NCI-H1105 (cell line): ENCODE measurements at places on chromosomes 4 and X.

DNA sequence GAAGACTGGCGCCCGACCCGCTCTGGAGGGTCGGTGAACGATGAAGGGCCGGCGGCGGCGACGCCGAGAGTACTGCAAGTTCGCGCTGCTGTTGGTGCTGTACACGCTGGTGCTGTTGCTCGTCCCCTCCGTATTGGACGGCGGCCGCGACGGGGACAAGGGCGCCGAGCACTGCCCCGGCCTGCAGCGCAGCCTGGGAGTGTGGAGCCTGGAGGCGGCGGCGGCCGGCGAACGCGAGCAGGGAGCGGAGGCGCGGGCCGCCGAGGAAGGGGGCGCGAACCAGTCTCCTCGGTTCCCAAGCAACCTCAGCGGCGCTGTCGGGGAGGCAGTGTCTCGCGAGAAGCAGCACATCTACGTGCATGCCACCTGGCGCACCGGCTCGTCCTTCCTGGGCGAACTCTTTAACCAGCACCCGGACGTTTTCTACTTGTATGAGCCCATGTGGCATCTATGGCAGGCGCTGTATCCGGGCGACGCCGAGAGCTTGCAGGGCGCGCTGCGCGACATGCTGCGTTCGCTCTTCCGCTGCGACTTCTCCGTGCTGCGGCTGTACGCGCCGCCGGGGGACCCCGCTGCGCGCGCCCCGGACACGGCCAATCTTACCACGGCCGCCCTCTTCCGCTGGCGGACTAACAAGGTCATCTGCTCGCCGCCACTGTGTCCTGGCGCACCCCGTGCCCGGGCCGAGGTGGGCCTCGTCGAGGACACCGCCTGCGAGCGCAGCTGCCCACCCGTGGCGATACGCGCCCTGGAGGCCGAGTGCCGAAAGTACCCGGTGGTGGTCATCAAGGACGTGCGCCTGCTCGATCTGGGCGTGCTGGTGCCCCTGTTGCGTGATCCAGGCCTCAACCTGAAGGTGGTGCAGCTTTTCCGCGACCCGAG is 568 bp downstream of the CHST7 start:
- peak; percentile 45 for DNase-seq

DNA sequence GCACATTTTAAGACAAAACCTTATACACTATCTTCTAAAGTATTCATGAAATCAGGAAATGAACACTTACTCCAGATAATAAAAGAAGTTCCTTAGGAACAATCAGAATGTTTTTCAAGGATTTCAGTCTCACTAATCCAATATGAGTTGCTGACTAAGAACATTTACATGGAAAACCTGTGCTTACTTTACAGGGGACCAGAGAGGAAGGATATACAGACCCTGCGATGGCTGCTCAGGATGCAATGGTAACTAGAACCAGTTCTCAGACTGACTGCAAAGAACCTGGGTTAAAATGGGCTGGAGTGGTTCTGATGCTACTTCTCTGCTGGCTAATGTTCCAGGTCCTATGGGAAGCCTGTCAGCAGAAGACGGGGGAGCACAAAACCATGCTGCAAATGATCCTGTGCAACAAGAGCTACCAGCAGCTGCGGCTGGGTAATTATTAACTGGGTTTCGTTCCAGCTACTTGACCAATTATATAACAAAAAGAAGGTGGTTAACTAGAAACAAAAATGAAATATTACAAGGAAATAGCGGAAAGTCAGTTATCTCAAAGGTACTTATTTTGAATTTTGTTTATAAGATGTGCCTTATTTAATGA is 85.3 kb downstream of the ANXA10 start:
- no peak for DNase-seq

DNA sequence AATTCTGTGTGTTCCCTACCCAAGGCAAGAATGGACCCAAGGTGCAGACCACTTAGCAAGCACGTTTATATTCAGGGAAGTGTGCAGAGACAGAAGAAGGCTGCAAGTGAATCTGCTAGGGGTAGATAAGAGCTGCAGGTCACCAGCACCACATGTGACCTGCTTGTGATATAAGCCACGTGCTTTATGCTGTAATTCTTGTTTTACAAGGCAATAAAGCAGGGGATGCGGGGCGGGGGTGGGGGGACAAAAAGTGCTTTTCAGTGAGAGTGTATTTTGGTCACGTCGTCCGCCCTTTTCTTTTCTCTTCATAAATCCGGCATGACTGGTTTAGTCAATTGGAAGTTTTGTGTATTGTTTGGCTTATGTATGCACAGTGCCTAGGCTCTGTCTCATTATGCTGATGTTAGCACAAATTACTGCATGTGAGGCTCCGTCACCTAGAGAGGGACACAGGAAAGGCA is 192.7 kb downstream of the RBMX2 start:
- DNase-seq = no peak

DNA sequence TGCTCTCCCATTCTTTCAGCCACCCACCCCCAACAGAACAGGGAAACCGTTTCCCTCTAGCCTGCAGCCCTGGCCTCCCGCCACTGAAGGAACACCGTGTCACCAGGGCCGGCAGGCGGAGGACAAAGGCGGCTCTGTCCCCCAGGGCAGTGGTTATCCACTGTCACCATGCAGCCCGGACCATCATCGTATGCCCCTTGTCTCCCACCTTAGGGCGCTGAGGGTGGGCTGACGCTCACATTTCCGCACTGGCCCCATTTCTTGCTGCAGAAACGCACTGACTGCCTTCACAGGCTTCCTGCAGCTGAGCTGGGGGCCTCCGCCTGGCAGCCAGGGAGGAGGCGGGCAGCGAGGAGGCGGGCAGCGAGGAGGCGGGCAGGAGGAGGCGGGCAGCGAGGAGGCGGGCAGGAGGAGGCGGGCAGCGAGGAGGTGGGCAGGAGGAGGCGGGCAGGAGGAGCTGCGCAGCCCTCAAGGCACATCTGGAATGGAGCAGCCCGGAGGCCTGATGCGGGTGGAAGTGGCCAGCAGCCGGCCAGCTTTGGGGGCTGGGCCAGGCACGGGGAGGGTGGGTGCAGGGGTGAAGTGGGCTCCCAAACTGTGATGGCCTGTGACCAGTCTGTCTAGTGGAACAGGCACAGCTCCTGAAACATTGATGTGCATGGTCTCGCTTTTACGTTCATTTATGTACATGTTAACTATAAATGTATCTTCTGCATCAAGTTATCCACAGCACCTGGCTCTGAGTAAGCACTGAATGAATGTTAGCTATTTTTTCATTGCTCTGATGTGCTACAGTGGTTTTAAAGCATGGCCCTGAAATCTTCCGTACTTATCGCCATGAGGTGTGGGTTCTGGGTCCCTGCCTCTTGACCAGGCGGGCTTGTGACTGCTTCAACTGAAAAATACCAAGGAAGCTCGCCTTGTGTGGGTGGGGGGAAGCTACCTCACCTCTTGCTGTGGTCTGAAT is 20.6 kb upstream of the KIAA0232 start:
- no peak for DNase-seq

DNA sequence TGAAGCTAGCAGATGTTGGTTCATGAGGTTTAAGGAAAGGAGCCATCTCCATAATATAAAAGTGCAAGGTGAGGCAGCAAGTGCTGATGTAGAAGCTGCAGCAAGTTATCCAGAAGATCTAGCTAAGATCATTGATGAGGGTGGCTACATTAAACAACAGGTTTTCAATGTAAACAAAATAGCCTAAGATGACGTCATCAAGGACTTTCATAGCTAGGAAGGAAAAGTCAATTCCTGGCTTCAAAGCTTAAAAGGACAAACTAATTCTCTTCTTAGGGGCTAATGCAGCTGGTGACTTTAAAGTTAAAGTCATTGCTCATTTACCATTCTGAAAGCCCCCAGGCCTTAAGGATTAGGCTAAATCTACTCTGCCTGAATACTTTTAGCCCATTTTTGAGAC is 141.9 kb downstream of the MID1IP1 start:
- no peak for DNase-seq

- DNase-seq = no peak
Measured at GRCh38 chr4:187433141-187433540, 562.4 kb upstream of the ZFP42 start.

DNA sequence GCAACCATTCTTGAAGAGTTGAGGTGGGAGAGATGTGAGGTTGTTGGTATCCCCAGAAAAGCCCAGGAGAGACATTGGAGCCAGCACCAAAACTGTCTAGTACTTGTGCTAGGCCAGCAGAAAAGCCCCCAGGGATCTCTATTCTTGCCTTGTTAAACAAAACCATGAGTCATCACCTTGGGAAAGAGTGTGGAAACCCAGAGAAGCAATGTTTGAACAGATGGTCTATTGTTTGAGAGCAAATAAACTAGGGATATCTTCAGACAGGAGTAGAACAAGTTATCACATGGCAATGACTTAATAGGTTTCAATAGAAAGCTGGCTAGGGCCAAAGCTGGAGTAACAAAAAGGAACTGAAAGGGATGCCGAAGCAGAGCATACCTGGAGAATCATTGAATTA is 195.7 kb upstream of the CASK start:
- DNase-seq = no peak

DNA sequence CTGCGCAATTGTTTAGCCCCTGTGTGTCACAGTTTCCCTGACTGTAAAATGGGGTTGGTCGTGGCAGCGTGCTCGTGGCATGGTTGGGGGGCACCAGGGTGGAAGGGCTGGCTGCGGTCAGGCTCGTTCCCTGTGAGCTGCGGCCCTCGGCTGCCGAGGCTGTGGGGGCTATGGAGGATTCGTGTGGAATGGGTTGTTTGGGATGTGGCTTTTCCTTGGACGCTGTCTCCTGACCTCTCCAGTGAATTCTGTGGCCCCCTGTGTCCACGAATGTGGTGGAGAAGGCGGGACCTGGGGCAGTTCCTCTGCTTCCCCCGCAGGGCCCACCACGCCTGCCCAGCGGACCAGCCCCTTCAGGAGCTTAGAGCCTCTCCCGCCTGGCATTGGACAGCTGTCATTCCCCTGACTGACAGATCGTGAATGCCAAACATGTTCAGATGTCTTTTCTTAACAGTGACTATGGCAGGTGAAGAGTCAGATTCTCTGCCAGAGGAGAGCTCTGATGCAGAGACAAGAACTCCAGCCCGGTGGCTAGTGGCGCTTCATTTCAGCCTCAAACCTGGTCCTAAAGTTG is 17.2 kb upstream of the HGFAC start:
- no peak for DNase-seq

GRCh38 chrX:129654652-129655546 is at the start of gene APLN:
TSS of gene APLN (minus strand) at chrX:129654956. CDS start at chrX:129654630, 326 bp downstream.
- DNase-seq = peak; percentile 30

GRCh38 chr4:153465140-153465539 is 1.0 kb upstream of the TMEM131L start:
- no peak for DNase-seq

DNA sequence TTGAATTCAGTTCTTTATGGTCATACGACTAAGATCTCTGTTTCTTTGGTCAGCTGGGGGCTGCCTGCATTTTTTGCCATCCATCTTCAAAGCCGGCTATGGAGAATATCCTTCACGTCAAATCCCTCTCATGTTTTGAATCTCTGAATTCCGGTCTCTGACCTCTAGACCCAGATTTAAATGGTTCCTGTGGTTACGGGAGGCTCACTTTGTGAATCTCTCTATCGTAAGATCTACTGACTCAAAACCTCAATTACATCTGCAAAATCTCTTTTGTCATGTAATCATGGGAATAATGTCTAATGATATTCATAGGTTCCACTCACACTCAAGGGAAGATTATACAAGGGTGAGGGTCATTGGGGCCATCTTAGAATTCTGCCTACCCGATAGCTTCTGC is 5.7 kb upstream of the MPC1L start:
- no peak for DNase-seq

DNA sequence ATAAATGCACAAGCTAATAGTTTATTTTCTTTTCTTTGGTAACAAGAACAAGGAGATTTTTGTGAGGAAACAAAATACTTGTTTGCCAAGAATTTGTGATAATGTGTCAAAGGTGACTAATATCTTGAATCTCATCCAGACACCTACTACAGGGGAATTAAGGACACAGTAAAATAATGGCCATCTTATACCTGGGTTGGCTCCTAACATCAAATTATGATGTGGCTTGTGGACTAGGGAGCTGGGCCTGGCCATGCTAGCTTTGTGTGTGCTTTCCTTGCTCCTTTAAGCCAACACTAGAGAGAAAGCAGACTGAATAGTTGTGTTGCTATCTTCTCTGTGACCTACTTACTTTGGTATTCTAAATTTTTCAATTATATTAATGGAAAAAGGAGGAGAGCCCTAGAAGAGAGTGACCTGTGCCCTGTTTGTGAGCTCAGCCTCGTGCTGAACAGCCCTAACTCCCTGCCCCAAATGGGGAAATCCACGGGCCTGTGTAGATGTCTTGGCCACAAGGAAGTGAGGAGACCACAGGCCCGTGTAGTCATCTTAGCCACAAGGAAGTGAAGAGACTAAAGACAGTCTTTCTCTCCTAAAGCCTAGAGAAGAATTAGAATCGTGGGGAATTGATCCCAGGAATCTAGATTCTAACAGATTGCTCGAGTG is 23.3 kb downstream of the ARHGAP24 start:
- DNase-seq = no peak

GRCh38 chr4:37757761-37758160 is 68.7 kb upstream of the PGM2 start:
- no peak for DNase-seq

DNA sequence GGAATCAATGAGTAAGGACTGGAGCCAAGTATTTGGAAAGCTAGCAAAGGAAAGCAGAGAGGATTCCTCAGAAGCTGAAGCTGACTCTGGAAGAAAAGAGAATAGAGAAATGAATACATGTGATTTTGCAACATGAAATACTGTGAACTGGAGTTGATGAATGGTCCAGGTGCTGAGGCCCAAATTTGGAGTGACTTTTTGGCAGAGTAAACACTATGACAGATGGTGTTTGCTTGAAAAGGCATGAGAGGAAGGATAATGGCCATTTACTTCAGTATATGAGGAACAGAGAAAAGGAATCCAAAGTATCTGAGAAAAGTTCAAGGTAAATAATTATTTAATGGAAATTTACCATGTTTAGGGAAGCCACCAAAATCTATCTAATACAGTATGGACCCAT is 236.7 kb downstream of the SLITRK2 start:
- no peak for DNase-seq

- DNase-seq = no peak
Measured at GRCh38 chr4:99861120-99861905, 32.9 kb downstream of the LAMTOR3 start.

GRCh38 chr4:145709843-145710242 is 29.9 kb downstream of the C4orf51 start:
- peak; percentile 12 for DNase-seq

DNA sequence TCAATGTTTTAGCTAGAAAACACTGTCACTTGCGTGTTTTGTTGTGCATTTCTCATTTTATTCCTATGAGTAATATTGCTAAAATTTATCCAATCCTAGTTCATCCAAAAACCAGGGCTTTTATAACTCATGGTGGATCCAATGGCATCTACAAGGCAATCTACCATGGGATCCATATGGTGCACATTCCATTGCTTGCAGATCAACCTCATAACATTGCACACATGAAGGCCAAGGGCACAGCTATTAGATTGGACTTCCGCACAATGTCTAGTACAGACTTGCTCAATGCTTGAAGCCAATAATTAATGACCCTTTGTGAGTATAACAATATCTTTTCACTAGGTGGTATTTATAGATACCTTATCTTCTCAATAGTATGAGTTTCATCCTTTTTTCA is 57.2 kb upstream of the UGT2B7 start:
- no peak for DNase-seq

- DNase-seq = no peak
Measured at GRCh38 chr4:151472711-151473110, 63.7 kb downstream of the FHIP1A start.

- DNase-seq = no peak
Measured at GRCh38 chr4:183434264-183434663, 10.2 kb upstream of the CDKN2AIP start.
